ENCODE measurements at places on chromosomes 5 and 9.

GRCh38 chr5:17241635-17242034 is 24.2 kb downstream of the BASP1 start:
- no peak for DNase-seq

- DNase-seq = peak; percentile 69
These were observed 1638.5 kb upstream of the C9orf72 start for GRCh38 chr9:29211580-29212396.

- no peak for DNase-seq
These were observed 434.5 kb downstream of the CAAP1 start for GRCh38 chr9:26458054-26458453.

- no peak for DNase-seq
These were observed 11.9 kb upstream of the GARNL3 start for GRCh38 chr9:127252410-127253318.

DNA sequence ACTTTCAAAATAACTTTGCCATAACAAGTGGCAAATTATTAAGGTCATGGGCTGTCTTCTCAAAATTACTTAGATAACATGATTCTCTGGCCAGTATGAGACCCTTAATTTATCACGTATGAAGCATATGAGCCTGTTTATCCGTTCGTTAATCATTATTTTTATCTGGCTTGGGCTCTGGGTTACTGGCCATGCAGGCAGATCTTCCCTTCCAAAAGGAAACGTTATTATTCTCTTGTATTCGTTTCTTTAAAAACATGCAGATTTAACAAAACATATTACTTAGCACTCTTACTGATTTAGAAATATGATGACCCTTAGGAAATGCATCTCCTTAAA is 148.6 kb downstream of the DOCK8 start:
- no peak for DNase-seq

- DNase-seq = no peak
These were observed 61.7 kb upstream of the IRX4 start for GRCh38 chr5:1944408-1944807.

DNA sequence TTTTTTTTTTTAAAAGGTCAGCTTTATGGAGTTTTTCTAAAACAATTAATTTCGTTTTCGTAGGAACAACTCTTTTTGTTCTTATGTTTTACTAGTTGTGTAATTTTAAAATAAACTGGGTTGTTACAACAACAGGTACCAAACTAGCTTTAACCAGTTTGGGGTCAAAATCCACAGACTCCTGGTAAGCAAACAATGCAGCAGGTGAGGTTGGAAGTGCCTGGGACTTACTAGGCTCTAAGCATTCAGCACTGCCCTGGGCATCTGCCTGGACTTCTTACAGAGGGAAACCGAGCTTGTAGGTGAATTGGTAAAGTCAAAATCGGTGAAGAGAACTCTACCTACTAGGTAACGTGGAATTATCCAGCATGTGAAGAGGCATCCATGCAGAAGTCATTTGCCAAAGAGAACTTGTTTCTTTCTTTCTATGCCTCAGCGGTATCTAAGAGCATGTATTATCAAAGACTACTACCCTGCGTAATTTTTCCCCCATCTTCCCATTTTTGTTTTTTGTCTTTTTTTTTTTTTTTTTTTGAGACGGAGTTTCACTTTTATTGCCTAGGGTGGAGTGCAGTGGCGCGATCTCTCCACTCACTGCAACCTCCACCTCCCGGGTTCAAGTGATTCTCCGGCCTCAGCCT is 145.4 kb downstream of the KCTD16 start:
- DNase-seq = no peak

GRCh38 chr5:14593326-14594021 is 11.9 kb downstream of the OTULINL start:
- no peak for DNase-seq

DNA sequence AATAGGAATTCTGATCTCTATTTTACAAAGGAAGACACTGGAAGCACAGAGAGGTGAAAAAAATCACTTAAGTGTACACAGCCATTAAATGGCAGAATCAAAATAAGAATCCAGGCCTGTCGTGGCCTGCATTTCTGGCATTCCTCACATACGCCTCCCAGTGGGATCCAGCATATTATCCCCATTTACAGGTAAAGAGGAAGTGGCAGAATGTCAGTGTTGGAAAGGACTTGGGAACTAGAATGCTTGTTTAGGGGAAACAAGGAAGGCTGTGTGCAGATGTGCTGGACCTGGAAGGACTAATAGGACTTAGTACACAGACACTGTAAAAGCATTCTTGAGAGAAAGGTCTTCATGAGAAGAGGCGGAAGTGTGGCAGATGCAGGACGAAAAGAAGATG is 241.8 kb downstream of the TRIM32 start:
- no peak for DNase-seq

GRCh38 chr5:83662558-83662957 is 58.1 kb downstream of the HAPLN1 start:
- DNase-seq = no peak

- DNase-seq = no peak
These were observed 188.8 kb downstream of the BNC2 start for GRCh38 chr9:16681652-16681987.

- DNase-seq = no peak
These were observed 145.5 kb upstream of the PCA3 start for GRCh38 chr9:76618762-76619161.

GRCh38 chr9:132124800-132125199 is 37.1 kb upstream of the NTNG2 start:
- no peak for DNase-seq

DNA sequence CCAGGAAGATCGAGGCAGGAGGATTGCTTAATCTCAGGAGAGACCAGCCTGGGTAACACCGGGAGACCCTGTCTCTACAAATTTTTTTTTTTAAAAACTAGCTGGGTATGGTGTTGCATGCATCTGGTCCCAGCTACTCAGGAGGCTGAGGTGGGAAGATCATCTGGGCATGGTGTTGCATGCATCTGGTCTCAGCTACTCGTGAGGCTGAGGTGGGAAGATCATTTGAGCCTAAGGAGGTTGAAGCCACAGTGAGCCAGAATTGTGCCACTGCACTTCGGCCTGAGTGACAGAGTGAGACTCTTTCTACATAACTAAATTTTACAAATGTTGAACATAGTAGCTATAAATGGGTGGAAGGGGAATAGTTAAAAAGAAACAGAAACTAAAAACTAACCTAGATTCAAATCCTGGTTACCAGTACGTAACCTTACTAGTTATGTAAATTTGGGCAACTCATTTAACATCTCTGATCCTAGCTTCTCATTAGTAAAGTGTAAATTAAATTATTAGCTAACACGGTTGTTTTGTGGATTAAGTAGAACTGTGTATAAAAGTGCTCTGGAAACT is 41.7 kb downstream of the TMEM161B start:
- no peak for DNase-seq

DNA sequence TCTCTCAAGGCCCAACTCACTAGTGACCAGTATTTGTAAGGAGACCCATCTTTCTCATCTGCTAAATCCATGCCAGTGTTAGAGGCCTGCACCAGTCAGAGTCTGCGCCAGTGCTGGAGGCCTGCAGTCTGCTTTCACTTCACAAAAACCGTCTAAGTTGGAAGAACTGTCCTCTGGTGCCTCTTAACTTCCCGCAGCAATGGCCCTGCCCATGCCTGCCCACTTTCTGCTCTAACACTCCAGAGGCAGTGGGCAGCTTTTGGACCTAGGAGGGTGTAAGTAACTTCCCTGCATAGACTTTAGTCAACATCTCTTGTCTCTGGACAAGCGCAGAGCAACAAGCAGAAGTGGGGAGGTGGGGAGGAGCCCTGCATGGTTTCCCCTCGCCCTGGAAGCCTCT is 152.9 kb downstream of the AUH start:
- DNase-seq = no peak

- no peak for DNase-seq
These were observed 67.5 kb downstream of the COL15A1 start for GRCh38 chr9:99011161-99011709.

- no peak for DNase-seq
These were observed 32.6 kb downstream of the SLC38A9 start for GRCh38 chr5:55679556-55679955.

DNA sequence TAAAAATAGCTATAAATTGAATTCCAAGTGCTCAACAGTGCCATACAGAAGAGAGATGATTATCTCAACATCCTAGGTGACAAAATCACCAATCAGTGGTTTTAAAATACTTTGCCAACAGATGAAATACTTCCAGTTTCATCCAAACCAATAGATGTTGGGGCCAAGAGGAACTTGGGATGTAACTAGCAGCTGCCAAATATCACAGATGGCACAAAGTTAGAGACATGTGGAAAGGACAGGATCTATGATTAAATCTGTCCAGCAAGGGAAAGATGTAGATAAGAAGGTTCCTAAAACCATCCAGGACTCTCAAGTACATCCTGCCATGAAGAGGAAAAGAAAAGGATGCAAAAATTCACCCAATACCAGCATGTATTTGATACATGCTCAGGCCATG is 23.8 kb downstream of the TRPM3 start:
- no peak for DNase-seq

- no peak for DNase-seq
These were observed 23.4 kb downstream of the TENT4A start for GRCh38 chr5:6736524-6737042.

DNA sequence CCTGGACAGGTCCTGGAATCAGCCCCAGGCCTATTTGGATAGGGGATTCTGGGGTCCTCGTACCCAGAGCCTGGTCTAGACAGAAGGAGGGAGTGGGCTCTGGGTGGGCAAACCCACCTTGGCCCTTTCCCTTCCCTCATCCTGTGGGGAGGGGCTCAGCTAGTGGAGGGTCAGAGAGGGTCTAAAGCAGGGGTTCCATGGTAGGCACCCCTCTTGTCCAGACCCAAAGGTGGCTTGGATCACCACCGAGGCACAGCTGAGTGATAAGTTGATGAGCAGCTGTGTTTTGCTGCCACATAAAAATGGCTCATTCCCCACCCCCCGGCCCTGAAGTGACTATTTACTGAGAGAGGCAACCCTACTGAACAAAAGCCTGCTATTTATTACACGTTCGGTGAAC is 53.8 kb upstream of the KCNMB1 start:
- DNase-seq = no peak

DNA sequence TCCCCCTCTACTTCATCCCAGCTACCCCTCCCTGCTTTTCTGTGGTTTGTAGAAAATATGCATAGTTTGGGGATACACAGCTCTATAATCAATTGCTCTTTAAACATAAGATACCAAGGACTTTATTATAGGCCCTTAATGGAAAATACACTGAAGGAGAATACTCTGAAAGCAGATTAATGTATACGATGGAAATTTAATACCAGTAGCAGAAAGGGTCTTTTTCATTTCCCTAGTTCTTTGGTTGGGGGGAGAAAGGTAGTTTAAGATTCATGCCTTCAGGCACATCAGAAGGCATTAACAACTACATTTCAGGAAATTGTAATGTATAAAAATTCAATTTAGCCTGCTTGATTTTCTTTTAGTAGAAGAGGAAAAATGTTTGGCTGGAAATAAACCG is 452.9 kb upstream of the ZNF608 start:
- no peak for DNase-seq

Data from muscle of back (tissue), 13 donors.